ENCODE measurements at places on chromosomes 5 and 9.

DNA sequence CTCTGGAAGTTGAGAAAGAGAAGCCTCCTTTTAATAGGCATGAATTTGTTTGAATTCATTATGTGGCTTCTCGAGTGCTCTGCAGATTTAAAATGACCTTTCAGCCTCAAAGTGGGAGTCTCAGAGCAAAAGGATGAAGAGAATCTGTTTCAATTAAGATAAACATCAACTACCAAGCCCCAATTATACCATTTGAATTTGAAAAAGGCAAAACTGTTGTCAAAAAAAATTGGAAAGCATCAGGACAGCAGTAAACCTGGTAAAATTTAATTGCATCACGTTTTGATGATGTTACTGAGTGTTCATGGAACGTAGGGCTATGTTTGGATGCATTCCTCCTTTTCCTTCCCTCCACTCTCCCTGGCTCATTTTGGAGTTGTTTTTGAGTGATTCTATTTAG is 637.2 kb downstream of the PDE4D start:
- DNase-seq = no peak

- no peak for DNase-seq
Observed at GRCh38 chr5:134136771-134137170, 22.3 kb downstream of the TCF7 start.

DNA sequence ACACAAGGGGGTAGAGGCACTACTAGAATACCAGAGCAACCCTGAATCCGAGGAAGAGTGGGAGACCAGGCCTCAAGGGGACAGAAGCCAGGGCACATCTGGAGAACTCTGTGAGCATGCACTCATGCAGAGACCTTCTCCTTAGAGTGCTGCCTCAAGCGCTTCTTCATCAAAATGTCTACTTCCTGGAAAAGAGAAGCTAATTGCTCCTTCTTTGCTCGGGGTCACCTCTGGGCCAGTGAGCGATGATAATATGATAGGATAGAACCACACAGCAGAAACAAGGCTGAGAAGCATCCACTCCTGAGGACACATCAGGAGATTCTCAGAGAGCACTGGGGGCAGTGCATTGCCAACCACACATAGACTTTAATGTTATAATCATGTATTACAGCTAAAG is 23.7 kb upstream of the LMNB1 start:
- DNase-seq = no peak

DNA sequence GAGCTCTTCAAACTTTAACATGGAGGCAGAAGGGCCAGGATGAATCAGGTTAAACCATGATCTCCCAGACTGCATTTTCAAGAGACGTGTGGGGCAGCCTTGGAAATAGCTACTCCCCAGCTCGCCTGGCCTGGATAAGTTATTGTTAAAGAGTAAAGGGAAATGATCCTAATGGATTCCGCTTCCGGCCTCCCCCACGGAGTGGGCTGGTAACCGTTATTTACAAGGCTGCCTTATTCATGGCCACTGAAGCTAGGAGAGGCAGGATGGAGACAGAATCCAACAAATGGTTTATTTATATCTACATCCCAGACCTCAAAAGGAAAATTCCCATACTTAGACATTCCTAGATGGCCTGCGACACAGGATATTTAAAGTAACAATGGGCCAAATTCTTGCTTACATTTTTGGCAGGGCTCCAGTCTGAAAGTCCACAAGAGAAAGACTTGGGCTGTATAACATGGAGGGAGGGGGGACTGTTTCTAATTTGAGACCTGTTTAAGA is 27.9 kb downstream of the SPRY4 start:
- no peak for DNase-seq

GRCh38 chr9:97548379-97548778 is 46.9 kb downstream of the TMOD1 start:
- DNase-seq = no peak

- no peak for DNase-seq
Observed at GRCh38 chr9:27395484-27395921, 98.6 kb upstream of the EQTN start.

GRCh38 chr9:112366591-112366990 is 13.3 kb upstream of the HSDL2 start:
- DNase-seq = no peak

- DNase-seq = no peak
Observed at GRCh38 chr5:38119836-38120235, 138.5 kb upstream of the EGFLAM start.

DNA sequence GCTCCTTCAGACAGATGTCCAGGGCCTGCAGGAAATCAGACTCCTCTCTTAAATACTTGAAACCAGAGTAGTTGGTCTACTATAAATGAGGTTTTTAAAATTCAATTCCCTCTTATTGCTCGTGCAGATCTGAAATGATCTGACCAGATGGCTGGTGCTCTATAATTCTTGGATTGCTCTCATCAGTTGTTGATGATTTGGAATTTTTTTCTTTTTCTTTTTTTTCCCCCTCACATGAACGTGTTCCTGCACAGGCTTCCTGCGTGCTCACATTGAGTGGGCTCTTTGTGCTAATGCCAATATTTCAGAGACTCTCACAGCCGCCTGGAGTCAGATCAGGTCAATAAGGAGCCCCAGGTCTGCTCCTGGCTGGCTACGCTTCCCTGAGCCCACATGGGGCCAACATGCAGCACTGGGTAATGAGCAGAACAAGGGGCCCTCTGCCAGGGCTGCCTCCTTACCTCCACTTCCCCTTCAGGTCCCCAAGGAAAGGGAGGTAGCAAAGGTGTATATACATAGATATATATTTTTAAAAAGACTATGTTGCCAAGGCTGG is 82.0 kb downstream of the SIL1 start:
- DNase-seq = peak; percentile 42

DNA sequence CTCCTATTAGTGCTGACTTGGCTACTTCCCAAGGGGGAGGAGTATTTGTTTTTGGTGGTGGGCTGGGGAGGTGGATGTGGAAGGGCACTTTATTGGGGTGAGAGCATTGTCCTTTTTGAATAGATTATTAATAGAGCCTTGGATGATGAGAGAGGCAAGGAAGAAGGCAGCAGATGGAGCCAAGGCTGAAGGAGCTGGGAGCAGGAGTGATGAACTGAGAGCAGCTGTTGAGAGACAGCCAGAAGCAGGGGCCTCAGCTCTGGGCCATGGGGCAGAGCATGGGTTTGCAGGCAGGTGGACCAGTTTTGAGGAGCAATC is 29.6 kb downstream of the RGS3 start:
- peak; percentile 5 for DNase-seq

Data from NCI-H2171 treated with DMSO at 0.1 percent for 48 hours (cell line).